ENCODE measurements at places on chromosomes 2 and 18.

DNA sequence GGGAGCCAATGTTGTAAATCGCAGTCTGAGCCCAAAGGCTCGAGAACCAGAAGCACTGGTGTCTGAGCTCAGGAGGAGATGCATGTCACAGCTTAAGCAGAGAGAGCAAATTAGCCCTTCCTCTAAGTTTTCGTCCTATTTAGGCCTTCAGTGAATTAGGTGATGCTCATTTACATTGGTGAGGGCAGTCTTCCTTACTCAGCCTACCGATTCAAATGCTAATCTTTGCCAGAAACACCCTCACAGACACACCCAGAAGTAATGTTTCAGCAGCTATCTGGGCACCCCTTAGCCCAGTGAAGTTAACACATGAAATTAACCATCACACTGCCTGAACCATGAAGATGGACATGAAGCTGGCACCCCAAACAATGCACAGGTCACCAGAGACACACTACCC, 385.1 kb downstream of the STK39 start:
- no peak for DNase-seq

GRCh38 chr2:134341476-134341875, 87.6 kb downstream of the MGAT5 start:
- DNase-seq: no peak

GRCh38 chr2:231527091-231527395, 3.2 kb downstream of the NMUR1 start:
- no peak for DNase-seq

GRCh38 chr2:85066006-85066740, 67.0 kb upstream of the TCF7L1 start:
- DNase-seq: no peak

DNA sequence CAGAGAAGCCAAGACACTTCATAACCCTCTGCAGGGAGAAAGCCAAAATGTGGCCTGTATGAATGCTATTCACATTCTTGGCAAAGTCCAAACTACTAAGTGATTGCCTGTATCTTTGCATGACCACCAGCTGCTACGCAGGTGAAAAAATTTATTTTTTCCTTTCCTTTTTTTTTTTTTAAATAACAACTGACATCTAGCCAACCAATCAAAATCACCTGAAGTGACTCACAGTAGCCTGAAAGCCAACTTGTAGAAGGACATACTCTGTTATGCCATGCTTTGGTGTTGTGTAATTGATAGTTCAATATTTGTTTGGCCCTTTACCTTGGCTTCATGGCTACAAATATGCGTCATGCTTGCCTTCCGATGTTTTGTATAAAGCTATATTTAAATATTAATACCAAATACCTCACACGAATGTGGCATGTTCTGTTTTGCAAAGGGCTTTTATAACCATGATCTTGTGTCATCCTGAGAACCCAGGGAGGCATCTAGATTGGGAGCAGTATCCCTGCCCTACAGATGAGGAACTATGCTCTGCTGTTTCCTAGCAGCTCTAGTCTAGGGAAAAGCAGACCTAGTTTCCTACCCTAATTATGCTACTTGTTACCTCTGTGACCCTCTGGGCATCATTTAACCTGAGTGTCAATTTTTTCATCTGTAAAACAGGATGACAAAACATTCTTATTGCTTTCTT, 102.1 kb downstream of the MYOM1 start:
- no peak for DNase-seq

DNA sequence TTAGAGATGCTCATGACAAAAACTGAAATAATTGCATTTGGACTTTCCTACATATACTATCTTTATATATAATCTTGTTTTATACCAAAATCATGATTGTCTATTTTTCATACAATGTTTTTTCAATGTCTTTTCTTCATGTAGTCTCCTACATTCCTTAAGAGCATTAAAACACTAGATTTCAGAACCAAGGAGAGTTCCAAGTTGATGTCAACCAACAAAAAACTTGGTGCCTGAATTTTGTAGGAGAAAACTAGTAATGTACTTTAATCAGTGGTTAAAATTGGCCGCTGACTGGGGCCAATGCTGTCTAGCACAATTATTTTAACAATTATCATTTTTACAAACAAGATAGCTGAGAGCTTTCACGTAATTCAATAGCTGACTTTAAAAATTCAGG, 678.8 kb downstream of the DCC start:
- no peak for DNase-seq

DNA sequence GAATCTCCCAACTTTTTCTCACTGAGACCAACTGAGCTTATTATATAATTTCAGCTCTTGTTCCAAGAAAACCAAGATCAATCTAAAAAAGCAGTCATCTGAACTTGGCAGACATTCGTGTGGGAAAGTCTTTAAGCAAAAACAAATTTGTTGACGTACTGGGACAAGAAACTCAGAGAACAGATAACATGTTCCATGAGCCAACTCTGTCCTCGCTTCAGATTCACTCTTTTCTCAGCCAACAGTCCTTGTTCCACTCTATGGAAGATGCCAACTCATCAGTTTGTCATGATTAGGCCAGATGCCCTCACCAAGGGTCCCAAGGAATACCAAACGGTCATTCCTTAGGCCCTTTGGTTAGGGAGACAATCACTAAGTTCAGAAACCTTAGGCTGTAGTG, 224.2 kb upstream of the CTAGE1 start:
- DNase-seq: no peak

DNA sequence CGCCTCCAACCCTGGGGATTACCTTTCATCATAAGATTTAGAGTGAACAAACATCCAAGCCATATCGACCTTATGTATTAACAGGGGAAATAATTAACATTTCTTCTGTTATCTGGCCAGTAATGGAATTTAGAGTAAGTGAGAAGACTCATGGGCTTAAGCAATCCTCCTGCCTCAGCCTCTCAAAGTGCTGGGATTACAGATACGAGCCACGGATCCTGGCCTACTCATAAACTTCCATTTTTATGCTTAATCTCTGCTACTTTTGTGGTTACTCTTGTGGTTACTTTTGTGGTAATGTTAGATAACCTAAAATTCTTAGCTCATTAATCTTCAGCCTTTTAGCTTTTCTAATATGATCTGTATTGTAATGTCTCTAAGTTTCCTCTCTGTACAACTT, 159.3 kb upstream of the SLC8A1 start:
- DNase-seq: no peak

DNA sequence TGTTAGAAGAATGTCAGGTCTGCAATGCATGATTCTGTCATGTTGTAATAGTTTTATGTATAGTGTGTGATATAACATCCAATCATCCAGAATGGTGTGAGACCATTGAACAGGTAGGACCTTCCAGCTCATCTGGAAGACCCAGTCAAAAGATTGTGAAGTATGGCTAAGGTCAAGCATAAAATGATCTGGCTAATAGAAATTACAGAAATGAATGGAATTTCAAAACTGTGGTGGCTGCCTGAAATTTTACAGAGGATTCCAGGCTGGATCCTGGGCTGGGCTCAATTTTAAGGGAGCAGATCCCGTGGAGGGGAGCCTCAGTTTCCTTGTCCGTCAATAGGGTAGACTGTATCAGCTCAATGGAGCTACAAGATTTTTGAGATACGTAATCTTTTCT, 39.1 kb downstream of the ACKR3 start:
- no peak for DNase-seq

GRCh38 chr2:132518302-132518701, 101.7 kb downstream of the GPR39 start:
- no peak for DNase-seq

- DNase-seq: no peak
Measured at GRCh38 chr2:25977768-25978167, 4.5 kb downstream of the KIF3C start.
